ENCODE measurements at places on chromosomes 1 and 21.
A peak's percentile ranks its signal among the peaks of the same experiment; 100 is the strongest.

DNA sequence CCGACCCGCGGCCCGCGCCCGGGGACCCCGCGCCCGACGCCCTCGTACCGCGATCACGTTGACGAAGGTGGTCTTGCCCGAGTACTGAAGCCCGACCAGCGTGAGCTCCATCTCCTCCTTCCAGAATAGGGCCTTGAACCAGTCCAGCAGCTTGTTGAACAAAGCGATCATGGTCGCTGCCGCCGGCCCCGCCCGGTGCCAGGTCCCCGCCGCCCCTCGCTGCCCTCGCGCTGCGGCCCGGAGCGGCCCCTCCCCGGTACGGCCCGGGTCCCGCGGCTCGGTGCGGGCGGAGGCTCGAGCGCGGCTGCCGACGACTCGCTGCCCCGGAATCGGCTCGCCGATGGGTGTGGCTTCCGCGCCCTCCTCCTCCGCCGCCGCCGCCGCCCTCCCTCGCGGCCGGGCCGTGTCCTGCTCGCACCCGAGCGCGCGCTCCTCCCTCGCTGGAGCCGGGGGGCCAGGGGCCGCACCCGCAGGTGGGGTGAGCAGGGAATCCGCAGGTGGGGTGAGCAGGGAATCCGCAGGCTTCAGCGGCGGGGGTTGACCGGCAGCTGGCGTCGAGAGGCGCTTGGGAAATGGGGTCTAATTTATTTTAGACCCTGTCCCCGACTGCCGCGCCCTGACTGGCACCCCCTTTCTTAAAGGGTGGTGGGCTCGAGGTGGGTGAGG lies at the start of gene ARL8A:
Gene ARL8A (minus strand): TSS at position 336 of the 666 bp plus-strand sequence. CDS start 165 bp downstream, at position 171.
- DNase-seq, result peak; percentile 86
- H3K36me3 ChIP-seq, result peaks cover 16% of the 10 kb centered on the region

DNA sequence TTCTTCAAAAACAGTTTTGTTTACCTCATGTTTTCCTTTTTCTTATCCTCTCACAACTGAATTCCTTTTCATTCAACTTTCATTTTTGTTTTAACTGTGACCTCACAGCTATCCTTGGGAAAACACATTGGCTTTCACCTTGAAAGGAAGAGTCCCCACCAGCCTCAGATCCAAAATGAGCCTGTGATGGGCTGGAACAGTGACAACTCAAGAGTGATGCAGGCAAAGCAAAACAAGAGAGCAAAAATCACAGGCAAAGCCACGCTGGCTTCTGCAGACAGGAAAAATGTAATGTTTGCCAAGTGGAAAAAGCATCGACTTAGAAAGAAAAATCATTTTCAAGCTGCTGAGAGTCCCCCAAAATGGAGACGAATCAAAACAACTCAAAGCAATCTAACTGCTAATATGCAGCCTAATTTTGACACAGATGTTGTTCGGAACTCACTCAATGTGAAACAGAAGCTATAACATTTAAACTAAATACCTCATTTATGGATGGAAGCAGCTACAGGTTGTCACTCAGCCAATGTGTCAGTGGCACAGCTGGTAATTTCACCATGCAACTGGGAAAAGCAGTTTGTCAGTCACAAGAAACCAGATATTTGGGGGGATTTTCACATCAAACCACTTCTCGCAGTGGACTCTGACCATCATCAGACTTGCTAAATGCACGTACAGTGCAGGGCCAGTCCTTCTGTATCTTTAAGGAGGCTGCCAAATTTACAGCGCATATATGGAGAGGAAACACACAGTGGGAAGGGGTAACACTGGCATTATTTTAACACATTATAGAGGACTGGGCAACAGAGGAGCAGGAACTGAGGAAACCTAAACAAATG lies 50.7 kb downstream of the ALG14 start:
- H3K27ac ChIP-seq, result no peak overlapping the region
- no peak for DNase-seq
- no peaks in the 10 kb centered on the region for H3K27me3 ChIP-seq
- H3K4me1 ChIP-seq, result peaks cover 2% of the 10 kb centered on the region
- H3K36me3 ChIP-seq, result peaks cover 7% of the 10 kb centered on the region

DNA sequence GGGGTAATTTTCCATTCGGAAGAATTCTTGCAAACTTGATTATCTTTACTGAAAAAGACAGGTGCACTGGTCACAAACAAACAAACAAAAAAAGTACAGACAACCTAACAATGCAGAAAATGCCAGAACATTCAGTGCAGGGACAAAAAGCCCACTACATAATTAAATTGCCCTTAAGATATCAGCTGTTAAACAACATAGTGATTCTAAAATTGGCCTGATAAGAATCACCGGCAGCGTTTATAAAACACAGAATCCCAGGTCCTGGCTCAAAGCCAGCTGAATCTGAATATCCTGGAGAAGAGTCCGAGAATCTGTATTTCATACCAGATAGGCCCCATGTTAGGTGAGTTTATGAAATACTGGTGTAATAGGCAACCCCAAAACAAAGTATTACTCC lies 6.1 kb downstream of the PLPP3 start:
- H3K36me3 ChIP-seq, result no peaks in the 10 kb centered on the region
- H3K4me1 ChIP-seq, result peaks cover 5% of the 10 kb centered on the region
- H3K27me3 ChIP-seq, result no peaks in the 10 kb centered on the region
- no peak overlapping the region for H3K4me3 ChIP-seq
- DNase-seq, result no peak

DNA sequence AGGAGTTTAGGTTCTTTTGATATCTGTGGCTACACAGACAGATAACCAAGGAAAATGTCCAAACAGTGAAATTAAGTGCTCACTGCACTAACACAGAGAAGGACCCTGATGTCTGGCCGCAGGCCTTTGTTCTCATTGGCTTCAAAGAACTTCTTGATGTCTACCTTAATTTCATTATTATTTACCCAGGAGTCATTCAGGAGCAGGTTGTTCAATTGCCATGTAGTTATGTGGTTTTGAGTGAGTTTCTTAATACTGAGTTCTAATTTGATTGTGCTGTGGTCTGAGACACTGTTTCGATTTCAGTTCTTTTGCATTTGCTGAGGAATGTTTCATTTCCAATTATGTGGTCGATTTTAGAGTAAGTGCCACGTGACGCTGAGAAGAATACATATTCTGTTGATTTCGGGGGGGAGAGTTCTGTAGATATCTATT lies 15.2 kb upstream of the LGALS8 start:
- H3K36me3 ChIP-seq, result no peaks in the 10 kb centered on the region
- no peak overlapping the region for H3K27ac ChIP-seq
- H3K4me3 ChIP-seq, result no peak overlapping the region

- no peak overlapping the region for H3K4me3 ChIP-seq
- H3K36me3 ChIP-seq, result no peaks in the 10 kb centered on the region
- no peak for DNase-seq
- no peaks in the 10 kb centered on the region for H3K4me1 ChIP-seq
- H3K27me3 ChIP-seq, result no peaks in the 10 kb centered on the region
Observed at GRCh38 chr1:56168176-56168575, 411.2 kb downstream of the PLPP3 start.

DNA sequence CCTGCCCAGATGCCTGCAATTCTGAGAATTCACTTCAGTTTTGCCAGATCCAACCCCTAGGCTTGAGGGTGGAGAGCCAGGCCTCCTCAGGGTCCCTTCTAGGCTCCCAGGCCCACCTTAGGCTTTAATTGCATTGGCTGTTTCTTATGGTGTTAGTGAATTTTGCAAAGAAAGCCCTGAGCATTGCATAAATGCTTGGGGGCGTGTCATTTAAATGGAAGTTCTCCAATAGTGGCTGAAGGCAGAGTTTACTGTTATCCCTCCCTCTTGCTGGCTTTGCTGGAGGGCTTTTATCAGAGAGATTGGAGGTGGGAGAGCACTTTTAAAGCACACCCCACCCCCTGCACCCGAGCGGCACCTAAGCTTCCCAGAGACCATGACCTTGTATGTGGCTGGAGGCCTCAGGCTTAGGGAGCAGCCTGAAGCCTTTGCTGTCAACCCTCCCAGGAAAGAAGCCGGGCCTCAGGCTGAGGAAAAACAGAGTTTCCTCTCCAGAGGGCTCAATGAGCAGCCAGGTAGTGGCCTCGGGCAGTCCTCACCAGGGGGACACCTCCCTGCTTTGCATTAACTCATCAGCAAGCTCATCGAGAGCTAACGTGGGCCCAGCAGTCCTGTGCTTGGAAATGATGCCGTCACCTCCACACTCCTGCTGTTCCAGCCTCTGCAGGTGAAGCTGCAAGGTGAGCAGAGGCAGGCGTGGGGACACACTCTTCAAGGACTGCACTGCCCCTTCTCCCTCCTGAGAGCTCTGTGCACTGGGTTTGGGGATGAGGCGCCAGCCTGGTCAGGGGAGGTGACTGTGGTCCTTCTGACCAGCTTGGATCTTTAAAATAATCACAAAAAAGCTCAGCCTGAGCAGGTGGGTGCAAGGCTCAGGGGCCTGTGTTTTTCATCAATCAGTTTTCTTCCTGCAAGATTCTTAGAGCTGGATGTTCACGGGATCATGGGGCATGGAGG lies 58.0 kb downstream of the STUM start:
- H3K36me3 ChIP-seq, result no peaks in the 10 kb centered on the region
- peak; percentile 72 for DNase-seq
- H3K4me3 ChIP-seq, result no peak overlapping the region
- H3K4me1 ChIP-seq, result peaks cover 9% of the 10 kb centered on the region

DNA sequence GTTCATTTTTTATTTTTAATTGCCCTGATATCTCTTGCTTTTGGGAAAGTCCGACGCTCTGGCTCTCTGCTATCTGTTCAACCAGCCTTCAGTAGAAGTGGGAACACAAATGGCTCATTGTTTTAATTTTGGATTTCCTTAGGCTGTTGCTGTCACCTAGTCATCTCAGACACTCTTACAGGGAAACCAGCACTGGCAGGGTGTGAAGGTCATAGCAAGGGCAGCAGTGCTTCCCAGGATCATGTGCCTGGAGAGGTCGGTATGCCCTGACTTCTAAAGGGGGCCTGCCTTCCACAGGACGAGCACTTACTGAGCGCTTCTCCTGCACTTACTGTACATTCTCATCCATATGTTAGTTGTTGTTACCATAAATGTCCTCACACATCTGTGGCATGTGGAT lies 224.2 kb downstream of the DISC1 start:
- peaks cover 15% of the 10 kb centered on the region for H3K4me1 ChIP-seq
- H3K27ac ChIP-seq, result no peak overlapping the region
- no peak for DNase-seq
- no peak overlapping the region for H3K4me3 ChIP-seq

All from endodermal cell (in vitro differentiated cells).